Esophagus squamous epithelium (tissue), 5 donors: ENCODE measurements at places on chromosomes 11 and 22. TPM values are rescaled to one million over a fixed set of nuclear protein-coding genes. Genes with fewer than 3 reads are reported as not detected.

Gene DTX4
- 2.4 TPM for total RNA-seq

- H3K4me1 ChIP-seq, result no peaks in the 10 kb centered on the region
- no peak overlapping the region for H3K27ac ChIP-seq
- no peak for DNase-seq
- H3K36me3 ChIP-seq, result no peaks in the 10 kb centered on the region
Observed at GRCh38 chr11:71094296-71095077, 157.9 kb downstream of the SHANK2 start.

DNA sequence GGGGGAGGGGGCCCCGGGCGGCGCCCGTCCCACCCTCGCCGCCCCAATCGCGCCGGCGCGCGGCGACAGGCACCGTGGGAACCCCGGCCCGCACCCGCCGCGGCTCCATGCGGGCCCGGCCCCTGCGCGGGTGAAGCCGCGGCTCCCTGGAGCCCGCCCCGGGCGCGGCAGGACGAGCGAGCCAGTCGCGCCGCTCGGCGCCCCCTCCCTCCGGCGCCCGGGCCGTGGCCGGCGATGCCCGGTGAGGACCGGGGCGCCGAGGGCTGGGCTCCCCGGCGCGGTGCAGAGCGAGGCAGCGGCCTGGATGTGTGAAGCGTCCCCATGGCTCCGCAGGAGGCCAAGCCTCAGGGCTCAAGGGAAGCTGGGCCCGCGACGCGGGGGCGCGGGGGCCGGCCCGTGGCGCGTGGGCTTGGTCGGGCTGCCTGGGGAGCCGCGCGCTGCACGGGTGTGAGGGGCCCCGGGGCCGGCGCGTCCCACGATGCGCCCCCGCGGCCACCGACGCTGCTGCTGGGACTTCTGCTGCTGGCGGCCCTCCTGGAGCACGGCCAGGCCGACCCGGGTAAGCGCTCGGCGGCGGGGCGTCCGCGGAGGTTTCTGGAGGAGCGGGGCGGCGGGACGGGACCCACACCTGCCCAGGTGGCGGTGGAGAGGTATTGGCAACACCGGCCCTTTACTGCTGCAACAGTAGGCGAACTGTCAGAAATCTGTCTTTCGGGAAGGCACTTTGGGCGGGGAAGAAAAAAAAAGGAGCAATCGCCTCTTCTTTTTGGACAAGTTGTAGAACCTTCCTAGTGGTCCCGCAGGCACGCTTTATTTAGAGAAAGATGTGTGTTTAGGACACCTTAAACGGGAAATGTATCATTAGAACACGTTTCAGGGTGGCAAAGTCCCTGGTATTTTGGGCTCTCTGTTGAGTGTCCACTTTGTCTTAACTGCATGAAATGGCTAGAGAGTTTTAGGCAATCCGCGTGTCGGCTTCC, 119.4 kb downstream of the HIPK3 start:
- DNase-seq, result no peak
- H3K4me3 ChIP-seq, result peak overlapping the region; percentile 71
- H3K27me3 ChIP-seq, result peaks cover 8% of the 10 kb centered on the region

DNA sequence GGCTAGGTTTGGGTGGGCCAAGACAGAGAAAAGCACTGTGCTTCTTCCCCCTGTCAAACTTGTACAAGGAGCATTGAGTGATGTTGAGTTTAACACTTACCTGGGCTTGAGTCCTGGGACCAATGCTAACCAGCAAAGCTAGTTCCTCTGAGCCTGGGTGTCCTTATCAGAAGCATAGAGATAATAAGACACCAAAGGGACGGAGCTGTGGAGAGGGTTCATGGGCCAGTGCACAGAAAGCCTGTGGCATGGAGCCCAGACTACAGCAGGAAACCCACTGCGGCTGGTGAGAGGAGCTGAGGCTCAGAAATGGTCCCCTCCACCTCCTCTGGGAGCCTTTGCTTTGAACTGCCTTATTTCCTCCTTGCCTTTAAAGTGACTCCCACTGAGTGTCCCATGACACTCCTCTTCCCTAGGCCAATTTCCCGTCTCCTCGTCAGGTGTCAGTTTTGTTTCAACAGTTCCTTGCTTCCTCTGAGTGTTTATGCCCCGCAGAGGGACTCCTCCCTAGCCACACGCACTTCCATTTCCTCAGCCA, 9.4 kb downstream of the SLCO2B1 start:
- no peak for DNase-seq
- no peaks in the 10 kb centered on the region for H3K36me3 ChIP-seq
- H3K4me1 ChIP-seq, result no peaks in the 10 kb centered on the region
- peak overlapping the region; percentile 73 for H3K27ac ChIP-seq
- no peaks in the 10 kb centered on the region for H3K27me3 ChIP-seq
- H3K4me3 ChIP-seq, result no peak overlapping the region

Gene RABL2B
- 8.0 TPM for total RNA-seq

Gene APOA1
- not detected for total RNA-seq

Gene ANKK1
- total RNA-seq, result 0.21 TPM

Gene APOBEC3H
- not detected for total RNA-seq

DNA sequence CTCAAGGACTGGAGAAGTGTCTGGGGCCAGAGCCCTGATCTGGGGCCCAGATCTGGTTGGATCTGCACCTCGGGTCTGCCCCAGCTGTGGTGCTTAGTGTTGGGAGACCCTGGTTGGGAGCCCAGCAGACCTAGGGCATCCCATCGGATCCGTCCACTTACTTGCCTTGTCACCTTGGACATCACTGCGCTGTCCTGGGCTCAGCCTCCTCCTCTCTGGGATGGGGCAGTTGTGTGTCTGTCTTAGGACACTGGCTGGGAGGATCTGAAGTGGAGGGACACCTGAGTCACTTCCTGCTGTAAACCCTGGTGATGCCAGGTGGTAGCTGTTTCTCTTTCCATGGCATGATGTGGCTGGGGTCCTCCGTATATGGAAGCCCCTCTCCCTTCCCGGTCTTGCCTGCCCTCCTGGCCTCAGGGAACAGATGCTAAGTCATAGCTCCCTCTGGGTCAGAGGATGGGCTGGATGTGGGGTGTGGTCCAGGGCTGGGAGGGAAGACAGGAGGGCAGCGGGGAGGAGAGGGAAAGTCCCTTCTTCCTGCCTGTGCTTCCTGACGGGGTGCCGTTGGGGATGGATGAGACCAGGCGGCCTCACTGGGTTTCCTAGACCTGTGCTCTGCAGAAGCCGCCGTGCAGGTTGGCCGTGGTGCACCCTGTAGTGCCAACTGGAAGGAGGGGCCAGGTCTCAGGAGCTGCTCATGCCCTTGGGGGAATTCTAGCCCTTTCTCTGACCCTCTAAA, 12.1 kb upstream of the OMP start:
- peaks cover 11% of the 10 kb centered on the region for H3K4me1 ChIP-seq
- no peaks in the 10 kb centered on the region for H3K27me3 ChIP-seq
- DNase-seq, result no peak

DNA sequence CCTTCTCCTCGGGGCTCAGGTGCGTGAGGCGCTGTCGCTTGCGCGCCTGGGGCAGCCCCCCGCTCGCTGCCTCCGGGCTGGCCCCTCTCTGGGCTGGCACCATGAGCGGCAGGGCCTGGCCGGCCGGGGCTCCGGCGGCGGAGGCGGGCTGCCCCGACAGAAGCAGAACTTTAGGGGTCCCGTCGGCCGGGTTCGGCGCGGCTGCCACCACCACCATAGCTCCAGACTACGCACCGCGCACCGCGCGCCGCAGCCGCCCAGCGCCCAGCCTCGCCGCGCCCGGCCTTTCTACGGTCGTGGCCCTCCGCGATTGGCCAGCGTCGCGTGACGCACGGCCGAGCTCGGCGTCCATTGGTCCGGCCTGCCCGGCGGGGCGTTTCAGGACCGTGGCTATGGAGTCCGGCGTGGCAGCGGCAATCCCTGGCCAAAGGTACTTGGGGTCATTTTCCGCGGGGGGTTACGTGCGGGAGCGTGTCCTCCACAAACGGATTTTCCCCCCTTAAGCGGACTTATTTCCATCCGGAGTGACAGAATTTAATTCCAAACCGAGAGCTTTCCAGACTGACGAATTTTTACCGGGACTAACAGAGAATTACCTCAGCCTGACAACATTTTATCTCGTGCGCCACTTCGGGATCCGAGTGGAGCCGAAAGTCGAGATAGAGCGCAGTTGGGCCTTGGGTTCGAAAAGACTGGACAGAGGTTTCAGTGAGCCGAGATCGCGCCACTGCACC, at the start of gene XBP1:
XBP1 (minus strand) TSS at position 262 of the 734 bp plus-strand sequence.
- H3K27me3 ChIP-seq, result no peaks in the 10 kb centered on the region
- peaks cover 16% of the 10 kb centered on the region for H3K36me3 ChIP-seq
- H3K4me1 ChIP-seq, result peaks cover 79% of the 10 kb centered on the region
- peak within 1 kb of the TSS; percentile 100 for H3K27ac ChIP-seq

GRCh38 chr11:44563711-44564110, 1.8 kb upstream of the CD82 start:
- H3K27ac ChIP-seq, result peak overlapping the region; percentile 96
- H3K27me3 ChIP-seq, result no peaks in the 10 kb centered on the region
- H3K36me3 ChIP-seq, result no peaks in the 10 kb centered on the region
- H3K4me1 ChIP-seq, result peaks cover 95% of the 10 kb centered on the region
- no peak for DNase-seq

DNA sequence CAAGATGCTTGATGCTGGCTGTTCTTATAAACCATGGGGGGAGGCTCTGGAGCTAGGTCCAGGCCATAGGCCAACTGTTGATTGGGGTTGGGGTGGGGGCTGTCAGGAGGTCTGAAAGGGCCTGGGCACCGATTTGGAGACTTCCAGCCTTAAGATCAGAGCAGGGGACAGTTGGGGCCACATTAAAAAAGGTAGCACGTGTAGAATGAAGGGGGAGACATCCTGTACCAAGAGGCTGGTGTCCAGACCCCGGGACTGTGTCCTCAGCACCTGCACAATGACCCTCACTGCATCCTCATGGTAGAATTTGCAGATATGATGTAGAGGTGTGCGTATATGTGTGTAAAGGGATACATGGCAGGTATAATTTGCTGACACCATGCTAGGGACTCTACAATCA, 12.4 kb upstream of the TBX1 start:
- no peak overlapping the region for H3K4me3 ChIP-seq
- no peaks in the 10 kb centered on the region for H3K4me1 ChIP-seq
- H3K27ac ChIP-seq, result no peak overlapping the region
- H3K36me3 ChIP-seq, result no peaks in the 10 kb centered on the region

Gene OR51B4
- total RNA-seq, result not detected

- no peak overlapping the region for H3K27ac ChIP-seq
- H3K27me3 ChIP-seq, result no peaks in the 10 kb centered on the region
- peak overlapping the region; percentile 57 for H3K4me3 ChIP-seq
- DNase-seq, result no peak
- H3K36me3 ChIP-seq, result no peaks in the 10 kb centered on the region
Observed at GRCh38 chr11:7484645-7485044, 661 bp upstream of the OLFML1 start.

DNA sequence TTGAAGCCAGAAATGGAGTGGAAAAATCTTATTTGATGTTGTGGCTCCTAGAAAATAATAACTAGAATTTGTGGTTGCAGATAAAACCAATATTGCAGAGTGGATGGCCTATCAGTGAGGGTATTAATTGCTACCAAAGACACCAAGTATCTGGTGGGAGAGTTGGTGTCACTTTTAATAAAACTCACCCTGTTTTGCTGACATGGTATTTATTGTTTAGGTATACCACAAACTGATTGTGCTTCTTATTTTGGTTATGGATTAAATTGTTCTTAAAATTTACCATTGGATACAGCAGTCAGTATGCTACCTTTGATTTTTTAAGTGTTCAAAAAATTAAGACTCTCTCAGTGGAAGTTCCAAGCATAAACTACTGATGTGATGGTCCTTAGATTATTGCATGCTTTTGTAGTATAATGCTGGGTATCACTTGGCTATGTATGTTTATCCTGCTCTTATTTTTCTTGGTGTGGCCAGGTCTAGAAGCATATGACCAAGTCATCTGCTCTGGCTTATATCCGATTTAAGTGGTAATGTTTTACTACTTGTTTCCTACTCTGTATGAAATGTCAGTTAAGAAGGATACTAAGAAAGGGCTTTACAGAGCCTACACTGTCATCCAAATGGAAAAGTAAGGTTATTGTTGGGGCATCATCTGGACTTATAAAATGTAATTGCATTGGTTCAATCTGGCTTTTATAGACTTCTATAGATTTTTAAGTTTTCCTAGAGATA, 101.6 kb downstream of the ARHGAP42 start:
- H3K27me3 ChIP-seq, result no peaks in the 10 kb centered on the region
- H3K27ac ChIP-seq, result no peak overlapping the region
- no peaks in the 10 kb centered on the region for H3K4me1 ChIP-seq
- no peak for DNase-seq
- H3K4me3 ChIP-seq, result no peak overlapping the region

DNA sequence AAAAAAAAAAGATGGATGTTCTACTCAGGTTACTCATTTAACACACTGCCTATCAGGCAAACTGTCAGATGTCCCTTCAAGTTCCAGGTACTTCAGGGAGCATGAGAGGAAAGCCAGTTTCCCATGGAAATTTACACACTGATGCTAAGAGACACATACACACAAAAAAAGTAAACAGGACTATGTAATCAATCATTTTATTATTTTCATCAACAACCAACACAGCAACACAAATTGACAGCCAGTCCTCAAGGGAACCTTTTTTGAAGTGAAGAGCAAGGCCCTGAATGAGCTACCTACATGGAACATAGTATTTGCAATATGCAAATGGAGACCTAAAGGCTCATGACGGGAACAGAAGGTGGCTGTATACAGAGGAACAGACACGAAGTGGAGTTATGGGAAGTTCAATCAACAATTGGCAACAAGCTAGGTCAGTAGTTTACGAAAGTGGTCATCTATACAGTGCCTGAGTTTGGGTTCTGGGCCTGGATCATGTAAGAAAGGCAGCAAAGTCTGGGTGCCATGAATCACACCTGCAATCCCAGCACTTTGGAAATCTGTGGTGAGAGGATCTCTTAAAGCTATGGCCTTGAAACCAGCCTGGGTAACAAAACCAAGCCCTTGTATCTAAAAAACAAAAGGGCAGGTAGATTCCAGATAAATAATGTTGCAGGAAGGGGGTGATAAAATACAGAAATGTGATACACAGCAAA, 12.6 kb upstream of the WDR74 start:
- peaks cover 50% of the 10 kb centered on the region for H3K4me1 ChIP-seq
- H3K27ac ChIP-seq, result no peak overlapping the region
- peaks cover 33% of the 10 kb centered on the region for H3K36me3 ChIP-seq
- H3K27me3 ChIP-seq, result no peaks in the 10 kb centered on the region
- H3K4me3 ChIP-seq, result no peak overlapping the region

Gene MCAM
- total RNA-seq, result 20.8 TPM

Gene MCAT
- total RNA-seq, result 18.3 TPM

Gene MYEOV
- 19.1 TPM for total RNA-seq

- no peaks in the 10 kb centered on the region for H3K36me3 ChIP-seq
- no peaks in the 10 kb centered on the region for H3K4me1 ChIP-seq
- no peak for DNase-seq
- H3K27me3 ChIP-seq, result no peaks in the 10 kb centered on the region
Observed at GRCh38 chr11:8066911-8067455, 14.0 kb upstream of the TUB start.

- H3K4me1 ChIP-seq, result peaks cover 53% of the 10 kb centered on the region
- no peak overlapping the region for H3K4me3 ChIP-seq
- DNase-seq, result no peak
- H3K36me3 ChIP-seq, result peaks cover 28% of the 10 kb centered on the region
Observed at GRCh38 chr11:67440229-67441097, 2.8 kb downstream of the CORO1B start.

- no peak overlapping the region for H3K4me3 ChIP-seq
- no peak overlapping the region for H3K27ac ChIP-seq
- no peaks in the 10 kb centered on the region for H3K36me3 ChIP-seq
- peaks cover 16% of the 10 kb centered on the region for H3K4me1 ChIP-seq
- H3K27me3 ChIP-seq, result no peaks in the 10 kb centered on the region
Observed at GRCh38 chr11:27184458-27185312, 144.1 kb downstream of the BBOX1 start.

GRCh38 chr22:38266120-38266519, 6.7 kb downstream of the TMEM184B start:
- H3K4me3 ChIP-seq, result no peak overlapping the region
- H3K27me3 ChIP-seq, result no peaks in the 10 kb centered on the region
- peaks cover 20% of the 10 kb centered on the region for H3K36me3 ChIP-seq
- peaks cover 80% of the 10 kb centered on the region for H3K4me1 ChIP-seq

Gene TMEM121B
- 0.57 TPM for total RNA-seq

GRCh38 chr11:116328391-116328790, 444.4 kb downstream of the BUD13 start:
- DNase-seq, result no peak
- H3K27ac ChIP-seq, result no peak overlapping the region
- no peak overlapping the region for H3K4me3 ChIP-seq
- H3K4me1 ChIP-seq, result no peaks in the 10 kb centered on the region
